ENCODE measurements at places on chromosomes 1 and 21. TPM values are rescaled to one million over a fixed set of nuclear protein-coding genes. Genes with fewer than 3 reads are reported as not detected.

DNA sequence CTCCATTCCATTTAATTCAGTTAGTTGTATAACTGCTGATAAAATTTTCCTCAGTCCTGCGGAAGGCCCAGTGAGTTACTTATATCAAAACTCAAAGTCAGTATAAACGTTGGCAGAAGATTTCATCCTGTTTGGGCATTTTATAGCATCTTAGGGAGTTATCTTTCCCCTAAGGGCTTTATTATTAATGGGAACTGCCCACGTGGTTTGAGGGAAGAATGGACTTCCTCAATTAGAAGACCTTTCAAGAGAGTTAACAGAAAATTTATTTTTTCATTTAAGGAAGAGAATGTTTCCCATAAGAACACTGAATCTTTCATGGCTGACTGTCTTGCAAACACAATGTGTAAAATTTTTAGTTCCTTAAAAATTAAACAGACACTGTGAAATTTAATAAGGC lies 400.1 kb downstream of the NEGR1 start:
- no peak for DNase-seq

DNA sequence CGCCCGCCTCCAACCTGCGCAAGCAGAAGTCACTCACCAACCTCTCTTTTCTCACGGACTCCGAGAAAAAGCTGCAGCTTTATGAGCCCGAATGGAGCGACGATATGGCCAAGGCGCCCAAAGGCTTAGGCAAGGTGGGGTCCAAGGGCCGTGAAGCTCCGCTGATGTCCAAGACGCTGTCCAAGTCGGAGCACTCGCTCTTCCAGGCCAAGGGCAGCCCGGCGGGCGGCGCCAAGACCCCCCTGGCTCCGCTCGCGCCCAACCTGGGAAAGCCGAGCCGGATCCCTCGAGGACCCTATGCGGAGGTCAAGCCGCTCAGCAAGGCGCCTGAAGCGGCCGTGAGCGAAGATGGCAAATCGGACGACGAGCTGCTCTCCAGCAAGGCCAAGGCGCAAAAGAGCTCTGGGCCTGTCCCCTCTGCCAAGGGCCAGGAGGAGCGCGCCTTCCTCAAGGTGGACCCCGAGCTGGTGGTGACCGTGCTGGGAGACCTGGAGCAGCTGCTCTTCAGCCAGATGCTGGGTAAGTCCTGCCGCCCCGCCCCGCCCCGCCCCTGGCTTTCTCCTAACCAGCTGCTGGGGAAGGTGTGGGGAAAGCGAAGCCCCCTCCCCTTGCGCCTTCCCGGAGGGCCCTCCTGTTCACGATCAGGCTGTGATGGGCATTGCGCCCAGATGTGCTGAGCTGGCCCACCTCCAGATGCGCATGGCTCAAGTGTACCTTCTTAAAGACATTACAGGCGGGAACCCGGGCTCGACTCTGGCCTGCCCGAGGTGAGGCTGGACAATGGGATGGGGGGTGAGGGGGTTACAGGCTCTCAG lies 110.2 kb downstream of the NAV1 start:
- peak; percentile 23 for DNase-seq

AADACL3 gene
- not detected for polyA plus RNA-seq

MYCL gene
- polyA plus RNA-seq = 0.15 TPM

GRCh38 chr1:226308166-226308722 lies 720 bp downstream of the LIN9 start:
- DNase-seq = peak; percentile 42

DNA sequence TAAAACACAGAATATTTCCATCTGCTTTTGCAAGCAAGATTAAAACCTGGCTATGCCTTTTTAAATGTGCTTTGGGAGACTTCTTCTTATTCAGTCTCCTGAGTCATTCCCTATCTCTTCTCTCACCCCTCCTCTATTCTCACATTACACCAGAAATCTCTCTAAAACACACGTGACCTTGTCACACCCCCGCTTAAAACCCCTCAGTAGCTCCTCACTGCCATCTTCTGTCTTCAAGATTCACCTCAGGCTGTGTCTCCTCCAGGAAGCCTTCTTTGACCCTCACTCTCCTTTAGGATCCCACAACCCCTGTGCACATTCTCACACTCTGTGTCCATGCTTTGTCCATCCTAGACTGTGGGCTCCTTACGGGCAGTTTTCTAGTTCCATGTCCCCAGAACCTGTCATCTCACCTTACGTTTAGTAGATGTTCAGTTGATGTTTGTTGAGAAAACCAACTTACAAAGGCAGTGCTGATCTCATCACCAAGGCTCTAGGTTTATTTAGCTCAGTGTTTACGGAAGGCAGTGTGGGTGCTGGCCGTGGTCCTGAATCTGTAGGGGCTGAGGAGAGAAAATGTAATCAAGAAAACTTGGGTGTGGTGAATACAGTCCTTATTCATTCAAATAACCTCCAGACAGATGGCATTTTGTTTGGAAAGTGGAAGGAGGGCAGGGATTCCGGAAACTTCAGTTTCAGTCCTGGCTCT lies 143.5 kb downstream of the DMRTA2 start:
- DNase-seq = no peak

- peak; percentile 45 for DNase-seq
These were observed 5.8 kb upstream of the LAMC2 start for GRCh38 chr1:183180218-183180617.

MCL1 gene
- polyA plus RNA-seq = 57.1 TPM

DNA sequence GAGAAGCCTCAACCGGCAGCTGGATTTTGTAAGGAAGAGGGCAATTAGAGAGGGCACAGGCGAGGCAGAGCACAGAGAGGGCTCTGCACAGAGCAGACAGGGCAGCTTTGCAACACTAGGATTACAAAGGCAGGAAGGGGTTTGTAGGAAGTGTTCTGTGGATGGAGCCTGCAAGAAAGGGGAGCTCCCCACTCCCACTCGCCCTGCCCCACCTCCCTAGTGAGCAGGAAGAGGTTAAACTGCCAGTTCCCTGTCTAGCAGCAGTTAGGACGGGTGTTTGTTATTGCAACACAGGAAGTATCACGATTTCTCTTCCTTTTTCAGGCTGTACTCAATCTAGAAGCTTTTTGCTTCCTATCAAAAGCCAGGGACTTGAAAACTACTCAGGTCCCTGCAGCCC lies 63.3 kb upstream of the LRRC8D start:
- DNase-seq = peak; percentile 44

RNU1-4 gene
- polyA plus RNA-seq = not detected

DNA sequence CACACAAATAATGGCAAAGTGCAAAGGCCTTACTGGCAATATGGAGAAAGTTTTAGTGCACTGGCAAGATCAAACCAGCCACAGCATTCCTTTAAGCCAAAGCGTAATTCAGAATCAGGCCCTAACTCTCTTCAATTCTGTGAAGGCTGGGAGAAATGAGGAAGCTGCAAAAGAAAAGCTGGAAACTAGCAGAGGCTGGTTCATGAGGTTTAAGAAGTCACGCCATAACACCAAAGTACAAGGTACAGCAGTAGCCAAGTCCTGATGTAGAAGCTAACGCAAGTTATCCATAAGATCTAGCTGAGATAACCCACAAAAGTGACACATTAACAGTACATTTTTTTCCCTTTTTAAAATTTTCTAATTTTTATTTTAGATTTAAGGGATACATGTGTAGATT lies 57.1 kb downstream of the SLC27A3 start:
- no peak for DNase-seq

GRCh38 chr1:2433936-2434655 lies 21.7 kb upstream of the PEX10 start:
- no peak for DNase-seq

DNA sequence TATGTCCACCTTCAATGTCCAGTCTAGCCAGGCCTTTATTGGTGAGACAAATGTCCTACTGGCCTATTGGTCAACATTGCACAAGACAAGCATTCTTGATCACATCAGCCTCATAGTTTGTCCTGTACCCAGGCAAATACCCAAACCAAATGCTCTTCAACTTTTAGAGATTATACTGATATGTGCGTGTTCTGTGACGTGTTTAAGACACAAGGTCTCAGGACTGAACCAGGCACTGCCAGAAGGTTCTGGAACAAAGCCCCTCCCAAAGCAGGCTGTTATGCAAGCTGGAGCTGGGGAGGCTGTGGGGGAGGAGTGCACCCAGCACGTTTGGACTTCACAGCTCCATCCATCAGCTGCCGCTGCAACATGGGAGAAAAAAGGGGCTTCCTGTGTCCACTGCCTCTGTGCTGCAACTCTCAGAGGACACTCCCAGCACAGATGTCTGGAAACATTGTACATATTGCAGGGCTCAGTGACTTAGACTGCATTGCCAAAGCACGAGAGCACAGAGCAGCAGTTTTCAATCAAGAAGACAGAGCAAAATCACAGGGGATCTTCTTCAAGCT lies 45.9 kb downstream of the NID1 start:
- DNase-seq = peak; percentile 84

GRCh38 chr1:32962248-32962896 lies 2.2 kb downstream of the RNF19B start:
- no peak for DNase-seq

DNA sequence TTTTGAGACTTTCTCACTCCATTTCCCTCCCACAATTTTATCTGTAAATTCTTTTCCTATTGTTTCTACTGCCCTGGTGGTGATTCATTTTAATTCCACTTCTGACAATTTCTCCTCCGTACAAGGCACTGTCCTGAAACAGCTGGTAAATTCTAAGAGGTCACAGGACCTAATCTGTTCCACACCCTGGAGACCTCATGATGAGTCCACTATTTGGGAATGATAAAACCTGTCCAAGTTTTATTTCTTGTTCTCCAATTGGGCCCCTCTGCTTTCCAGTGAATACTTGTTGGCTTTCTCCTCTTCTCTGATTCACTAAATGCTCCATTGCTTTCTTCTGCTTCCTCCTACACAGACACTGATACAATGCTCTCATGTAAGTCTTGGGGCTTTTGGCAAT lies 343.1 kb upstream of the DUSP10 start:
- DNase-seq = no peak

DNA sequence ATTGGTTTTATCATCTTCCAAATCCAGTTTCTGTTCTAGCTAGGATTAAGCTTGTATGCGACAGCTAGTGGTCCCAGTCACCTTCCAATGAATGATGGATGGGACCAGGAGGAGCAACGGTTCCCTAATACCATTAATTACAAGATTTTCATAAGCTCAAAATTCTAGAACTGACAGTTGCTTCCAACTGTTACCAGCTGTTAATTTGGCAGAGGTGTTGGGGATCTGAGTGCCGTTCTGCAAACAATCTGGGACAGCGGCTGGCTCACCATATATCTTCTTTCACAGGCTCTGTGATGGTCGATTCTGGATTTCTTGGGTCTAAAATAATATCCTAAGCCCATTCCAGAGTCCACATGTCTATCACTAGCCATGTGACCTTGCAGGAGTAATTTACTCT lies 34.5 kb upstream of the RALGPS2 start:
- no peak for DNase-seq

All from heart left ventricle (tissue), 16 donors.